Astrocyte (in vitro differentiated cells and primary cell): ENCODE measurements at places on chromosomes 7 and 10. TPM values are rescaled to one million over a fixed set of nuclear protein-coding genes. Genes with fewer than 3 reads are reported as not detected.

The RELN gene
- total RNA-seq = 0.70 and 0.98 TPM in 2 replicates

The HHEX gene
- not detected in 2 replicates for total RNA-seq

The PRF1 gene
- 0.14 and 0.16 TPM in 2 replicates for total RNA-seq

The OR2A7 gene
- 0.62 and 0.64 TPM in 2 replicates for total RNA-seq

The ITGB8 gene
- total RNA-seq = 10.8 and 11.1 TPM in 2 replicates

The LRIT1 gene
- total RNA-seq = not detected in 2 replicates

The LRRC17 gene
- total RNA-seq = 61.2 and 63.4 TPM in 2 replicates

GRCh38 chr7:14835384-14835783 lies 67.2 kb downstream of the DGKB start:
- peak overlapping the region; percentile 64 for H3K27ac ChIP-seq
- peaks cover 25% of the 10 kb centered on the region for H3K4me1 ChIP-seq
- H3K27me3 ChIP-seq = no peaks in the 10 kb centered on the region
- DNase-seq = no peak
- no peaks in the 10 kb centered on the region for H3K36me3 ChIP-seq
- H3K4me3 ChIP-seq = no peak overlapping the region

DNA sequence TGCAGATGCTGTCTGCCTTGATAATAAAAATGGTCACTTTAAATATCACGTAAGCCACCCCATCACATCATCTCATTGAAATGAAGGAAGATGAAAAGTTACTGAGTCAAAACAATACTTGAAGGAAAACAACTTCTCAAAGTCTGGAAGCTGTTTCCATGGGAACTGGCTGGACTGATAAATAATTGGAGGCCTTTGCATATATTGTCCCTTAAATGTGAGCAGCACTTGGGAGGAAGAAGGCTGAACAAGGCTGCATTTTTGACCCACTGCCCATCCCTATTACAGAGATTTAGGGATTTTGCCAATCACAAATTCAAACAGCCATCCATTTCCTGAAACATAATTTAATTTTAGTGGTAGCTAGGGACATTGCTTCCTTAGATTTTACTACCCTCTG lies 18.2 kb upstream of the MAGI2 start:
- no peaks in the 10 kb centered on the region for H3K36me3 ChIP-seq
- no peaks in the 10 kb centered on the region for H3K4me1 ChIP-seq
- no peaks in the 10 kb centered on the region for H3K27me3 ChIP-seq
- no peak overlapping the region for H3K4me3 ChIP-seq

GRCh38 chr7:128833148-128833945 lies 3.1 kb downstream of the FLNC start:
- peaks cover 58% of the 10 kb centered on the region for H3K4me1 ChIP-seq
- peaks cover 20% of the 10 kb centered on the region for H3K36me3 ChIP-seq
- DNase-seq = peak; percentile 93
- H3K27ac ChIP-seq = peak overlapping the region; percentile 90
- peak overlapping the region; percentile 93 for H3K4me3 ChIP-seq

- H3K4me1 ChIP-seq = no peaks in the 10 kb centered on the region
- no peak overlapping the region for H3K4me3 ChIP-seq
- H3K27me3 ChIP-seq = no peaks in the 10 kb centered on the region
- no peak for DNase-seq
- no peaks in the 10 kb centered on the region for H3K36me3 ChIP-seq
- no peak overlapping the region for H3K27ac ChIP-seq
Measured at GRCh38 chr7:135102372-135102771, 45.5 kb upstream of the TMEM140 start.

DNA sequence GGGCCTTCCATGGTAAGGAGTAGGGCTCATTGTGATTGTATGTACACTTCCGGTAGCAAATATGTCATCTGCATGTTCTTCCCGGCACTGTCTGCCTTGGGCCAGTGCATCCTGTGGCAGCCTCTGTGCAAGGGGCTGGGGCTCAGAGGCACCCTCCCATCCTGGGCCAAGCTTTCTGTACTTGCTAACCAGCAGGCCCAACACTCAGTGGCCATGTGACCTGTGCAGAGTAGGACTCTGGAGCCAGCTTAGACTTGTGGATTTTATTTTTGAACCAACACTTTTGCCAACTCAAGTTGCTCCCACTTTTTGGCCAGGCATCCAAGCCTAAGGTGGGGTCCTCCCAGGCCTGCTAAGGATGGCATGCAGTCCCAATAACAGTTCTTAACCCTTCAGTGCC lies 25.0 kb downstream of the LDB3 start:
- no peaks in the 10 kb centered on the region for H3K27me3 ChIP-seq
- no peak for DNase-seq
- H3K4me1 ChIP-seq = peaks cover 5% of the 10 kb centered on the region
- H3K27ac ChIP-seq = no peak overlapping the region
- H3K36me3 ChIP-seq = no peaks in the 10 kb centered on the region

DNA sequence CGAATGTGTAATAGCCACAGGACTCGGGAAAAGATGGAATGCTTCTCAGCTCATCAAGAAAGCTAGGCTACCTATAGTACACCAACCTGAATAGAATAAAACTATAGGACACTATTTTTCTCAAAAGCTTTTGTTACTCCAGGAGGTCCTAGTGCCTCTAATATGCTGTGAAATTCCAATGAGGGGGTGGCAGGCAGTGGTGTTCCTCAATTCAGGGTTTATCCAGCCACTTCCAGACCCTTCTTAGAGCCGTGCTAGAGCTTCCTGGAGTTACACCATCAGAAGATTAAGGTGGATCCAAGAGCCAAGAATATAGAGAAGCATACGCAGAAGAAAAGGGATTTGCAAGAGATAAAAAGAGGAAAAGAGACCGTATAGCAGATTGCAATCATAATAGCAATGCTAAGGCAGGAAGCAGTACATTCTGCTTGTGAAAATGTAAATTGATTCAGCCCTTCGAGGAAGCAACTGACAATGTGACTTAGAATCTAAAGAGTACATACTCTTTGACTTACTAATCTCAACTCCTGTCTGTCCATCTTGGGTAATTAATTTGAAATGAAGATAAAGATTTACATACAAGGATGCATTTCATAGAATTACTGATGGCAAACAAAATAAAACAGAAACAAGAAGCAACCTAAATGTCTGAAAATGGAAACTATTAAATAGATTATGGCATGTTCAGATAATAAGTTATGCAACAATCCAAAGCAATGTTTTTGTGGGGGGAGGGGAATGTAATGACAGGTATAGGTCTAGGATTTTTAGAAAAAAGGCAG lies 2.1 kb downstream of the ST8SIA6 start:
- H3K27me3 ChIP-seq = no peaks in the 10 kb centered on the region
- no peaks in the 10 kb centered on the region for H3K4me1 ChIP-seq
- no peak overlapping the region for H3K4me3 ChIP-seq
- H3K27ac ChIP-seq = no peak overlapping the region

GRCh38 chr7:42456756-42457276 lies 219.8 kb upstream of the GLI3 start:
- H3K4me1 ChIP-seq = no peaks in the 10 kb centered on the region
- no peak overlapping the region for H3K4me3 ChIP-seq
- H3K27me3 ChIP-seq = no peaks in the 10 kb centered on the region
- DNase-seq = no peak

DNA sequence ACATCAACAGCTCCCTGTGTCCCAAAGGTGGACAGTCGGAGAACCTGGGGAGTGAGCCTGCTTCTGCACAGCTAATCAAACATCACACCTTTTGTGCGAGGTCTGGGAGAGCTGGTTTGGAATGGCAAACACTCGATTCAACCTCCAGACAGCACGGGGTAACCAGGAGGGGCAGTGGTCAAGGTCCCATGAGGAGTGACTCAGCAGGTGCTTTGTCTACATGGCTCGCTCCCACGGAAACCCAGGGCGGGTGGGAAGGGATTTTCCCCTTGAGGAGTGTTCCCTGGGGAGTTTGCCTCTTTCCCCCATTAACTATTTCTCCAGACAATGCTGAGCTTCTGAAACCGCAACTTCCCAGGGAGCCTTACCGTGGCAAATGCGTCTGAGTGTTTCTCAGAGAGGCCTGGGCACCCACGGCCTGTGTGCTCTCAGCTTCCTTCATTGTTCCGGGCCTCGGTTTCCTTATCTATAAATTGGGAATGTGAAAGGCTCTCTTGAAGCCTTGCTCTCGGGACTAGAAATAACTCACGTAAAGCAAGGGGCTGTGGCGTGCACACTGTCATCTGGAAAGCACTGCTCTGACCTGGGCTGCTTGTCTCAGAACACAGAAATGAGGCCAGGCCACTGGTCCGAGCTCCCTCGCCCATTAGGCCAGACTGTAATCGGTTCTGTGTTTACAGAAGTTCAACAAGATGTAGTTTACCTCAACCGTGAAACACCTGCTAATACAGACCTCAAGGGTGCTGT lies 14.0 kb upstream of the GTPBP4 start:
- no peak overlapping the region for H3K27ac ChIP-seq
- H3K27me3 ChIP-seq = no peaks in the 10 kb centered on the region
- no peak overlapping the region for H3K4me3 ChIP-seq

- H3K27me3 ChIP-seq = no peaks in the 10 kb centered on the region
- H3K4me1 ChIP-seq = no peaks in the 10 kb centered on the region
- no peak overlapping the region for H3K4me3 ChIP-seq
- no peaks in the 10 kb centered on the region for H3K36me3 ChIP-seq
Measured at GRCh38 chr7:146455091-146455655, 338.6 kb downstream of the CNTNAP2 start.

- DNase-seq = no peak
- H3K27ac ChIP-seq = no peak overlapping the region
- no peaks in the 10 kb centered on the region for H3K27me3 ChIP-seq
Measured at GRCh38 chr7:57412168-57412567, 37.8 kb upstream of the ZNF716 start.

- H3K27ac ChIP-seq = peak overlapping the region; percentile 99
- H3K4me3 ChIP-seq = no peak overlapping the region
- peaks cover 53% of the 10 kb centered on the region for H3K4me1 ChIP-seq
- H3K27me3 ChIP-seq = no peaks in the 10 kb centered on the region
- DNase-seq = peak; percentile 95
- H3K36me3 ChIP-seq = no peaks in the 10 kb centered on the region
Measured at GRCh38 chr10:3887885-3888476, 103.0 kb upstream of the KLF6 start.

- no peaks in the 10 kb centered on the region for H3K4me1 ChIP-seq
- H3K27me3 ChIP-seq = peaks cover 10% of the 10 kb centered on the region
- H3K27ac ChIP-seq = no peak overlapping the region
- DNase-seq = no peak
- H3K36me3 ChIP-seq = no peaks in the 10 kb centered on the region
Measured at GRCh38 chr7:101411508-101411874, 48.8 kb downstream of the COL26A1 start.

DNA sequence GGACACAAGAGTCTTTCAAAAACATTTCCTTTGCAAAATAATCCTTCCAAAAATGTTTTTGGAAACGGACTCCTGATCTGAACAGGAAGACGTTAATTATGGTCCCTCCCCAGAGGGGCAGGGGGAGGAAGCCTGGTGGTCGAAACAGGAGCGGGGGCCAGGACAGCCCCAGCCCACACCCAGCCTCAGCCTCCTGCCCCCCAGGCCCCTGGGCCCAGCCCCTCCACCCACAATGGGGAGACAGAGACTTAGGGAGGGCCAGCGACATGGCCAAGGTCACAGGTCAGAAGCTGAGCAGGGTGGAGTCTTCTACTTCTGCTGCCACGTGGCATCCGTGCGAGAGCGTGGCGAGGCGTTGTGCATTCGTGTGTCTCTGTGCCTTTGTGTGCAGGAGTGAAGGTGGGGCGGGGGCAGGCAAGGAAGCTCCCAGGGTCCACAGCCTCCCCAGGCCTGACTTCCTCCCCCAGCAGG lies 14.0 kb upstream of the GRIFIN start:
- H3K36me3 ChIP-seq = no peaks in the 10 kb centered on the region
- H3K4me3 ChIP-seq = no peak overlapping the region
- no peaks in the 10 kb centered on the region for H3K27me3 ChIP-seq
- DNase-seq = no peak

GRCh38 chr7:131183072-131183471 lies 144.6 kb upstream of the MKLN1 start:
- no peak overlapping the region for H3K27ac ChIP-seq
- no peak overlapping the region for H3K4me3 ChIP-seq
- H3K36me3 ChIP-seq = no peaks in the 10 kb centered on the region

- peaks cover 34% of the 10 kb centered on the region for H3K36me3 ChIP-seq
- H3K27me3 ChIP-seq = no peaks in the 10 kb centered on the region
- peaks cover 8% of the 10 kb centered on the region for H3K4me1 ChIP-seq
- H3K4me3 ChIP-seq = no peak overlapping the region
- DNase-seq = no peak
Measured at GRCh38 chr7:38217672-38218071, 39.6 kb downstream of the STARD3NL start.

- no peaks in the 10 kb centered on the region for H3K4me1 ChIP-seq
- no peak overlapping the region for H3K4me3 ChIP-seq
- peaks cover 28% of the 10 kb centered on the region for H3K36me3 ChIP-seq
- no peaks in the 10 kb centered on the region for H3K27me3 ChIP-seq
- DNase-seq = no peak
Measured at GRCh38 chr10:43383204-43383971, 12.0 kb downstream of the FXYD4 start.

DNA sequence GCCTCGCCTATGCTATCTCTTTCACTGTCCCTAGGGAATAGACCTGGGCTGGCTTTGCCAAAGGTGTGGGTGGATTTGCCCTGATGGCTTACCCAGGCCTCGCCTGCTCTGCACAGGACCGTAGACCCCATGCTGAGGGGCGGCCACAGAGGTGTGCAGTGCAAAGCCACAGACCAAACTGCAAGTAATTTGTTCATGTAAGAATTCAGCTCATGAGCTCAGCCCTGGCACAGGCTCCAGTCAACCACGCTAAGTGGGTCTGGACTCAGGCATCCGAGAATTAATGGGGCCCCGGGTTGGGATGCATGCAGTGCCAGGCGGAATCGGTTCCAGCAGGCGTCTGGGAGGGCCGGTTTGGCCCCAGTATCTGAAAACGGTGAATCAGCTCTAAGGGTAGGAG lies 445.2 kb downstream of the DNAJB6 start:
- H3K36me3 ChIP-seq = no peaks in the 10 kb centered on the region
- no peaks in the 10 kb centered on the region for H3K4me1 ChIP-seq
- no peak overlapping the region for H3K27ac ChIP-seq
- H3K27me3 ChIP-seq = no peaks in the 10 kb centered on the region
- H3K4me3 ChIP-seq = no peak overlapping the region
